Activated T-cell treated with anti-CD3 and anti-CD28 coated beads, Interleukin-2, amount 50 U/mL, for 72 hours (primary cell): ENCODE measurements at places on chromosomes 6 and 20. TPM values are rescaled to one million over a fixed set of nuclear protein-coding genes. Genes with fewer than 3 reads are reported as not detected.

DNA sequence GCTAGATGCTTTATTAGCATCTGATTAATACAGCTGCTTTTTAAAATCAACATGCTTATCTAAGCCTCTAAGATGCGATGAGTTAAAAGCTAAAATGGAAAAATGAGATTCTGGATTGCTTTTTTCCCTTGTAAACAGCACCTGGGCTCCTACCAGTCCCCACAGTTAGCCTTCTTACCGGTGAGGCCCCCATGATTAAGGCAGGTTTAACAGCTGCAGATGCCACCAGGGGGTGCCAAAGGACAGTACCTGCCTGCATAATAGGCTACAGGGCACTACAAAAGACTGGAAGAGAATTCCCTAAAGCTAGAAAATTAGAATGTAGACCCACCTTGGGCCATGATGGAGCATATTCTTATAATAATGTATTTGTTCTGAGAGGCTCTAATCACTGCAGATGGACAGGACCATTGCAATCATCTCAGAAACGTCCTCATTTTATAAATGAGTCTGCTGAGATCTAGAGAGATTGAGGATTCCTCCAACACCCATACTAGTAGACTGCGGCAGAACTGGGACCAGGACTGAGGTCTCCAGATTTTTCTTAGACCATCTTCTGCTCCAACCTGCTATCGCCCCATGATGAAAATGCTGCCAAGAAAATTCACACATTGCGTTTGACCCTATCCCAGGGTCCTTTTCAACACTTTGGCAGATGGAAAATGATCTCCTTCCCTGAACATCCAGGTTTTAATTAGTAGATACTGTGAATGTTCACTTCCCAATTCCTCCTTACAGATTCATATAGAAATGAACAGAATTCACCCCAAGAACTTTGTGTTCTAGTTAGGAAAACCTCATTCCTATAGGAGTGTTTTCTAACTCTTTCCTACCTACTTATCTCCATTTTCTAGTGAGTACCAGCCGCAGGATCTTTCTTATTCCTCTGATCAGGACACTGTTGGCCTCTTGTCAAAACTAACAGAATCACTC lies 148.8 kb downstream of the RPS12 start:
- peak; percentile 58 for DNase-seq
- H3K36me3 ChIP-seq: no peaks in the 10 kb centered on the region
- H3K27ac ChIP-seq: no peak overlapping the region
- H3K27me3 ChIP-seq: peaks cover 49% of the 10 kb centered on the region
- peaks cover 8% of the 10 kb centered on the region for H3K4me1 ChIP-seq

- peaks cover 62% of the 10 kb centered on the region for H3K4me1 ChIP-seq
- H3K4me3 ChIP-seq: peak overlapping the region; percentile 97
- DNase-seq: peak; percentile 69
- peaks cover 5% of the 10 kb centered on the region for H3K36me3 ChIP-seq
Observed at GRCh38 chr6:20404641-20405032, 3.0 kb downstream of the E2F3 start.

DNA sequence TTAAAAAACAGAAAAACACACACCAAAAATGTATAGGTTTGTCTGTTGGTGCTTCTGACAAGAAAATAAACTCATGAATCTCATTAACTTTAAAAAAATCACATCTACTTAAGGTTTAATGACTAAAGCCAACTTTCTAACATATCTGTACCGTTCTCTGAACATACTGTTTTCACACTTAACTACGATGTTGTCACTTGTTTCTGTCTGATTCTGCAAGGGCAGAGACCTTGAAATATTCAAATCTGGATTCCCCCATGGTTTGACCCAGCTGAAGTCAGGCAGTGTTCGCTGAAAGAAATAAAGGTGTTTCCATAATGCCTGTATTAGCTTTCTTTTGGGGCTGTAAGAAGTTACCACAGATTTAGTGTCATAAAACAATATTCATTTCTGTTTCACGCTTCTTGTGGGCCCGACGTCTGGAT lies 2.7 kb upstream of the ASXL1 start:
- H3K4me1 ChIP-seq: peaks cover 62% of the 10 kb centered on the region
- peak overlapping the region; percentile 98 for H3K27ac ChIP-seq
- H3K4me3 ChIP-seq: peak overlapping the region; percentile 84
- no peaks in the 10 kb centered on the region for H3K27me3 ChIP-seq

- H3K27ac ChIP-seq: no peak overlapping the region
- no peaks in the 10 kb centered on the region for H3K4me1 ChIP-seq
- no peaks in the 10 kb centered on the region for H3K36me3 ChIP-seq
- H3K27me3 ChIP-seq: peaks cover 10% of the 10 kb centered on the region
- no peak overlapping the region for H3K4me3 ChIP-seq
- DNase-seq: no peak
Observed at GRCh38 chr20:57847104-57847503, 137.3 kb upstream of the PMEPA1 start.

DNA sequence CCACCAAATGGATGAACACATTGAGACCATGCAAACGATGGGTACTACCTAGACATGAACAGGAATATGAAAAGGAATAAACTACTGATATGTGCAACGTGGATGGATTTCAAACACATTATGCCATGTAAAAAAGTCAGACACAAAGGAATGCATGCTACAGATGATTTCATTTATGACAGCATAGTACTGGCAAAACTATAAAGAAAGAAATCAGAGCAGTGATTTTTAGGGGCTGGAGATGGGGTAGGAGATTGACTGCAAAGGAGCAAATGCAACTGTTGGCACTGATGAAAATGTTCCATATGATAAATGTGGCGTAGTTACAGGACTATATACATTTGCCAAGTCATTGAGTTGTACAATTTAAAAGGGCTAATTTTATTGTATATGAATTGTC lies 13.4 kb upstream of the COL12A1 start:
- no peak for DNase-seq
- peaks cover 61% of the 10 kb centered on the region for H3K27me3 ChIP-seq
- peaks cover 8% of the 10 kb centered on the region for H3K4me1 ChIP-seq

- DNase-seq: no peak
- H3K36me3 ChIP-seq: peaks cover 15% of the 10 kb centered on the region
- H3K27ac ChIP-seq: no peak overlapping the region
Observed at GRCh38 chr6:151063842-151064647, 175.7 kb upstream of the AKAP12 start.

- no peaks in the 10 kb centered on the region for H3K36me3 ChIP-seq
- DNase-seq: no peak
- peaks cover 50% of the 10 kb centered on the region for H3K27me3 ChIP-seq
- no peak overlapping the region for H3K27ac ChIP-seq
- peaks cover 15% of the 10 kb centered on the region for H3K4me1 ChIP-seq
- no peak overlapping the region for H3K4me3 ChIP-seq
Observed at GRCh38 chr6:150314230-150315188, 54.3 kb upstream of the IYD start.

DNA sequence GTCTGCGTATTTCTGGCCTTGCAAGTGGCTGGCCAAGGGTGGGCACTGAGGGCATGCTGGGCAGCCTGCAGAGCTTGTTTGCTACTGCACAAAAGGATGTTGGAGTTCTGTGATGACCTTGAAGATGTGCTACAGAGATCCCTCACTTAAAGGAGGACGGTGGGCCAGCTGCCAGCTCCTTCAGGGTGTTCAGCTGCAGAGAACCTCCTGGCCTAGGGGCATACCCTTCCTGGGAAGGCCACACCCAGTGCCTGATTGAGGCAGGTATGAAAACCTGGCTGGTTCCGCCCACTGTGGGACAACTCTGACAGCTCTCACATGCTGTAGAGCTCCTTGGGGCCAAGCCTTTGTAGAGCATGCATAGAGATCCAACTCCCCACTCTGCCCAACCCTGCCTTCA lies 3.0 kb upstream of the KCNK17 start:
- no peak overlapping the region for H3K4me3 ChIP-seq
- DNase-seq: no peak
- H3K27me3 ChIP-seq: peaks cover 26% of the 10 kb centered on the region
- no peaks in the 10 kb centered on the region for H3K4me1 ChIP-seq

DEFB124 gene
- total RNA-seq: not detected

COQ3 gene
- 11.8 TPM for total RNA-seq
